ENCODE measurements at places on chromosomes 7 and 10. TPM values are rescaled to one million over a fixed set of nuclear protein-coding genes. Genes with fewer than 3 reads are reported as not detected.

- no peak overlapping the region for H3K27ac ChIP-seq
- H3K4me3 ChIP-seq = no peak overlapping the region
- no peak for DNase-seq
- H3K27me3 ChIP-seq = no peaks in the 10 kb centered on the region
- H3K36me3 ChIP-seq = no peaks in the 10 kb centered on the region
These were observed 403.5 kb downstream of the ARL4A start for GRCh38 chr7:13090959-13091358.

GRCh38 chr7:124712017-124712416, 53.6 kb downstream of the GPR37 start:
- H3K27me3 ChIP-seq = no peaks in the 10 kb centered on the region
- no peak overlapping the region for H3K27ac ChIP-seq
- DNase-seq = no peak

- H3K27ac ChIP-seq = no peak overlapping the region
- no peaks in the 10 kb centered on the region for H3K27me3 ChIP-seq
- no peak for DNase-seq
- no peaks in the 10 kb centered on the region for H3K4me1 ChIP-seq
- no peaks in the 10 kb centered on the region for H3K36me3 ChIP-seq
These were observed 20.6 kb downstream of the INSIG1 start for GRCh38 chr7:155318245-155318644.

DNA sequence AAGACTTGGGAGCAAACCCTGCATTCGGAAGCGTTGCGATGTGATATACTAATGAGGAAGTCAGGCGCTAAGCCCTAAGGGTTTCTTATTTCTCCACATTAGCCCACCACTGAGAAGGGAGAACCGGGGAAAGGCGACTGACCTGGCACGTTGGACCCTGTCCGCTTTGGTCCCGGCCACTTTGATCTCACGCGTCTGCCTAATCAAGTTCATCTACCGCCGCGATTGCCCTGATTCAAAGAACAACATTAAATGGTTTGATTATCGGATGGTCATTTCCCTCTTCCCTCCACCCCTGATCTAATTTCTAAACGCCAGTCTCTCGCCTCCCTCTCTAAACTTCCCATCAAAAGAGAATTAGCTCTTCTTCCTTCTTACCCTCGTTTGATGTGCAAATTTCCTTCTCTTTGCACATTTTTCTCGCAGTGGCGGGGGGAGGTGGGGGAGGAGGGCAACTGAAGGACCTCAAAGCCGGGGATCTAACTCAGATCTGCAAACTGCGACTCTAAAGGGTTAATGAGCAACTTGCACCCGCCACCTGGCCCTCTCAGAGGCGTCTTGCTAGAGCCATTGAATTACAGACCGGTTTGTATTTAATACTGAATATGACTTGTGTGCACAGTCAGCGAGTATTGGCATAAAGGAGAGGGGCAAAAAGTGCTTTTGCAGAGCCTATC, 687 bp upstream of the DKK1 start:
- H3K36me3 ChIP-seq = peaks cover 12% of the 10 kb centered on the region
- peak overlapping the region; percentile 95 for H3K4me3 ChIP-seq
- H3K4me1 ChIP-seq = peaks cover 13% of the 10 kb centered on the region
- no peaks in the 10 kb centered on the region for H3K27me3 ChIP-seq
- peak; percentile 58 for DNase-seq

- peak; percentile 33 for DNase-seq
- H3K4me3 ChIP-seq = no peak overlapping the region
- H3K27me3 ChIP-seq = no peaks in the 10 kb centered on the region
- H3K27ac ChIP-seq = no peak overlapping the region
These were observed 32.4 kb upstream of the RET start for GRCh38 chr10:43044448-43044921.

GRCh38 chr10:119801998-119802538, 70.6 kb downstream of the MCMBP start:
- H3K27ac ChIP-seq = no peak overlapping the region
- no peaks in the 10 kb centered on the region for H3K4me1 ChIP-seq
- H3K27me3 ChIP-seq = no peaks in the 10 kb centered on the region
- DNase-seq = no peak
- no peak overlapping the region for H3K4me3 ChIP-seq

DNA sequence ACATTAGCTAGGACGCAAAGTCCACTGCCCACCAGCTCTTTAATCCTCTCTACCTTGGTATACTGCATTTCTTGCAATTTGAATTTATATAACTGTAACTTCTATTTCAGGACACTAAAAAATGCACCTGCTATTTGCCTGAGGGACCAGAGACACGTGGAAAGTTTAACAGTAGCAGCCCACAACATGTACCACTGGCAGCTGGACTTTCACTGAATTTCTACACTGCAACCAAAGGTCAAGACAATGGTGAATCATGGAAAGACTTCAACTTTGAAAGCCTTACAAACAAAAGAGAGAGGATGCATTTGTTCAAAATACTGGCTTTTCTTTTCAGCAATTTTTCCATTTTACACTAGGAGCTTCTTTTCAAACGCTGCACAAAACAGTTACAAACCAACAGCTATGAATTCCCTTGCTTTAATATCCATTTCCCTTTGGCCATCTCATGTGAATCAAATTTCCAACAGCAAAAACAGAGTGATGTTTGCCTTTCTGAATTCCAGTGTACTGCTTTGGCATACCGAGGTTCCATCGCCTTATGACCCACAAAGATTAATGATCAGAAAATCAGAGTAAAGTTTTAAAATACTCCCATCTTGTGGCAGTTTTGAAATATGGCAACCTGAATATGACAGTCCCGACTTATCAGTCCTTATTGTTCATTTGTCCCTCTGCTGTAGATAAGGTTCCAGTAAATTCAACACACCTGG, 29.9 kb upstream of the HNRNPH3 start:
- peaks cover 8% of the 10 kb centered on the region for H3K4me1 ChIP-seq
- H3K27me3 ChIP-seq = no peaks in the 10 kb centered on the region
- H3K36me3 ChIP-seq = no peaks in the 10 kb centered on the region
- H3K4me3 ChIP-seq = no peak overlapping the region
- no peak overlapping the region for H3K27ac ChIP-seq

GRCh38 chr10:91587710-91588638, 44.9 kb downstream of the PPP1R3C start:
- DNase-seq = no peak
- H3K27me3 ChIP-seq = no peaks in the 10 kb centered on the region

DNA sequence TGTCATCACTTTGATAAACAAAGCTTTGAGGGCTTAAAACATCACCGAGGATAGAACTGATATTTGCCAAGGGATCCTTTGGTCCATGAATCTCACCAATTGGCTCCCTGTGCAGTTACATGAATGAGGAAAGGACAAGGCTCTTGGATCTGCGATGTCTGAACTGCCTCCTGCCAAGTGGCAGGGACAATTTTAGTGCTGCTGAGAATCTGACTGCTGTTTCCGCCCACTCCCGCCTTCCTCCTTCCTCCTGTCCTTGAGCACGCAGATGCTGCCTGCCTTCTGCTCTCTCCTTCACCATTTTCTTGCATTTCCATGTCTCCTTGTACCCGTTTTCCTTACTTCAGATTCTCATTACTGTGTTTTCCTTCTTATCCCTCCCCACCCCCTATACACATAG, 26.8 kb upstream of the ITPRID1 start:
- H3K4me3 ChIP-seq = no peak overlapping the region
- H3K27me3 ChIP-seq = peaks cover 24% of the 10 kb centered on the region
- no peak for DNase-seq
- H3K36me3 ChIP-seq = no peaks in the 10 kb centered on the region

DNA sequence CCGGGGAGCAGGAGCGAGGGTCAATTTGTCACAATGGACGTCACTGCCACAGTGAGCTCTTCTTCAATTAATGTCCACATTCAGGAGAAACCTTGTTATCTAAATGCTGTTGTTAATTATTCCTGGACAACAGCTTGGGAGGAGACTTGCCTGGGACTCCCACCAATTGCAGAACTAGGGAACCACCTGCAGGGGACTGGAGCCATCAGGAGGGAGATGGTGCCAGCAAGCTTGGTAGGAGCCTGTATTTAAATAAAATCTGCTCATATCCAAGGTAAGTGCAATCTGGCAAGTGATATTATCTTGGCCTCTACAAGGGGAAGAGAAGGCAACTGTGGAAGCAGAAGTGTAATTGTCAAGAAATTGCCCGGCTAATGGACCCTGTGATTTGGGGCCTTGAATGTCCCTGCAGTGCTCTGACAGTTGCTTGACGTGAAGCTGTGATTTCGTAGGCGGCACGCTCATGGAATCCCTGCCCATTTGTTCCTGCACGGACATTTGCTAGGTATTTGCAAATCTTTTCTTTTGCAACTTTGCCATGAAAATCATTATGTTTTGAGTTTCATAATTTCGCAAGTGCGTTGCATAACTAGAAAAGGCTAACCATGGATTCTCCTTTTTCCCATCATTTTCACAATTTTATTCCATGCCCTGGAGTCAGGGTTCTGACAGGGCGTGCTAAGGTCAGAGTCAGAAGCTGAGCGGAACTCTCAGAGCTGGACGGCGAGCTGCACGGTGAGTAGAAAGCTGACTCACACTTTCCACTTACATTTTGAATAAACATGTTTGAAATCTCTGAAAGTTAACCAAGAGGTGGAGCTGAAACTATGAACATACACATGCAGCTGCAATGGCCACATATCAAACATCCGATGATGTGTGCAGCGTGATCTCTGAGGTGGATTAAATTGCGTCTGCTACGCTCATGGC, 84.9 kb upstream of the TCERG1L start:
- no peak overlapping the region for H3K27ac ChIP-seq
- H3K36me3 ChIP-seq = no peaks in the 10 kb centered on the region
- H3K4me1 ChIP-seq = peaks cover 3% of the 10 kb centered on the region

DNA sequence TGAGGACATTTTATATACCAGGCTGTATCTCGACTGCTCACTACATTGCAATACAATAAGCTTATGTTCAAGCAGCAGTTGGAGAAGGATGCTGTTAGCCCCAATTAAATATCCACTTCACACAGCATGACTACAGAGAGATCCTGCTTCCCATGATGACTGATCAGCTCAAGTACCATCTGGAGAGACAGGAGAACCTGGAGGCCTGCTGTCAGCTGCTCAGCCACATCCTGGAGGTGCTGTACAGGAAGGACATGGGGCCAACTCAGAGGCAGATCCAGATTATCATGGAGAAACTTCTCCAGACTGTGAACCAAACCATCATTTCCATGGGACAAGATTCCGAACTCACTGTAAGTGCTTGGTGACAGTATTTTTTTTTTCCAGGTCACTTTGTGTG, 22.5 kb downstream of the RNF133 start:
- DNase-seq = no peak
- H3K27me3 ChIP-seq = peaks cover 12% of the 10 kb centered on the region
- H3K4me1 ChIP-seq = no peaks in the 10 kb centered on the region
- H3K27ac ChIP-seq = no peak overlapping the region
- H3K36me3 ChIP-seq = no peaks in the 10 kb centered on the region
- H3K4me3 ChIP-seq = no peak overlapping the region

DNA sequence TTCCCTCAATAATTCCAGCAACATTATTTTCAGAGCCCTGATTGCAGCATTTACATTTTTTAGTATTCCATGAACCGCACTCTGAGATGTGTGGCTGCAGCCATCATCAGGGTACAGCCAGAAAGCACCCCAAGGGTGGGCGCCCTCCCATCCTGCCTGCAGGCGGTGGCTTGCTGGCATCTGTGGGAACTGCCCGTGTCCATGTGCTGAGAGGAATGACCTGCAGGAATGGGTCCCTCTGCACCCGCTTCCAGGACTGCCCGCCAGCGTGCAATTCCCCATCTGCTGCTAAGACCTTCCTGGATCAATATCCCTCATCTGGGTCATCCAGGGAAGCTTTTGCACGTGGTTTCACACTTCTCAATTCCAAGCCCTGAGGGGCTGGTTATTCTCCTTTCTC, 32.8 kb upstream of the NUB1 start:
- H3K4me1 ChIP-seq = peaks cover under 1% of the 10 kb centered on the region
- peaks cover 17% of the 10 kb centered on the region for H3K27me3 ChIP-seq
- DNase-seq = no peak
- no peak overlapping the region for H3K27ac ChIP-seq

GRCh38 chr7:116876664-116877442, 14.5 kb downstream of the CAPZA2 start:
- peaks cover 11% of the 10 kb centered on the region for H3K4me1 ChIP-seq
- H3K36me3 ChIP-seq = peaks cover 15% of the 10 kb centered on the region
- no peaks in the 10 kb centered on the region for H3K27me3 ChIP-seq
- peak; percentile 14 for DNase-seq
- H3K4me3 ChIP-seq = no peak overlapping the region

- H3K27ac ChIP-seq = no peak overlapping the region
- H3K4me1 ChIP-seq = no peaks in the 10 kb centered on the region
- no peaks in the 10 kb centered on the region for H3K36me3 ChIP-seq
- no peak overlapping the region for H3K4me3 ChIP-seq
- H3K27me3 ChIP-seq = no peaks in the 10 kb centered on the region
These were observed 1156.3 kb downstream of the SORCS3 start for GRCh38 chr10:105797234-105797890.

DNA sequence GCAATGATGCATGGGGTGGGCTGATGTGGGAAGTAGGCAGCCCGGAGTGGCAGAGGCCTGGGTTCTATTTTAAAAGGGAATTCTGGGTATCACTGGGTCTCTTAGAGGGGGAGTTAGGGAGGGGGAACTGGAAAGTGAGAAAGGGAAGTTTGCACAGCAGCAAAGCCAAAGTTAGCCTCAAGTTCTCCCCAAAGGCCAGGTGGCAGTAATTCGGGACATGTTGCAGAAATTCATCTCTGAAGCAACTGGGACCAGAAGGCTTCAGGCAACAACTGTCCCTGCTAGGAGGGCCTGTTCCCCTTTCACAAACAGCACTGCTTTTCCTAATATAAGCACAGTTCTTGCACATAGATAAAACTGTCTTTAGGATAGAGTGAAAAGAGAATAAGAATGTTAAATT, 67.4 kb downstream of the NOD1 start:
- H3K36me3 ChIP-seq = no peaks in the 10 kb centered on the region
- no peak overlapping the region for H3K27ac ChIP-seq
- no peaks in the 10 kb centered on the region for H3K27me3 ChIP-seq
- peaks cover 4% of the 10 kb centered on the region for H3K4me1 ChIP-seq
- no peak overlapping the region for H3K4me3 ChIP-seq
- no peak for DNase-seq

DNA sequence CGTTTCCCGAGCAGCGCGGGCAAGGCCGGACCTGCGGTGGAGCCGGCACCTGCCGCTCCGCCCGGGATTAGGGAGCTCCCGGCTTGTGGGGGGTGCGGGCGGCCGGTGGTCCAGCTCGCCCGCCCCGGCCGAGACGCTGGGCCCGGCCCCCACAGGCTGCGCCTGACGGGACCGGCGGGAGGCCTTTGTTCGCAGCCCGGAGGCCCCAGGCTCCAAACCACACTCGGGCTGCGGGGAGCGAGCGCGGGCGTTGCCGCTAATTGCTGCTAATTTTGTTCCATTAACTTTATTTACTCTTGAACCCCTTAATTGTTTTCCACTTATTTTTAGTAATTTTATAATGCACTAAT, 9.6 kb downstream of the UNCX start:
- no peak for DNase-seq
- H3K4me1 ChIP-seq = no peaks in the 10 kb centered on the region

- no peaks in the 10 kb centered on the region for H3K4me1 ChIP-seq
- H3K4me3 ChIP-seq = no peak overlapping the region
- DNase-seq = no peak
- no peak overlapping the region for H3K27ac ChIP-seq
These were observed 951.0 kb downstream of the LRMDA start for GRCh38 chr10:76382381-76382851.

SPAG6 gene
- polyA plus RNA-seq = 0.54 TPM

PRPS1L1 gene
- polyA plus RNA-seq = not detected

MMRN2 gene
- 0.05 TPM for polyA plus RNA-seq

SLC16A9 gene
- 6.7 TPM for polyA plus RNA-seq

STEAP1B gene
- polyA plus RNA-seq = 16.6 TPM

GIMAP6 gene
- 0.05 TPM for polyA plus RNA-seq

UCN3 gene
- polyA plus RNA-seq = not detected
